ENCODE measurements at places on chromosomes 16 and 17. TPM values are rescaled to one million over a fixed set of nuclear protein-coding genes. Genes with fewer than 3 reads are reported as not detected.
A peak's percentile ranks its signal among the peaks of the same experiment; 100 is the strongest.

Gene CTF1
- 2.6 TPM for total RNA-seq

DNA sequence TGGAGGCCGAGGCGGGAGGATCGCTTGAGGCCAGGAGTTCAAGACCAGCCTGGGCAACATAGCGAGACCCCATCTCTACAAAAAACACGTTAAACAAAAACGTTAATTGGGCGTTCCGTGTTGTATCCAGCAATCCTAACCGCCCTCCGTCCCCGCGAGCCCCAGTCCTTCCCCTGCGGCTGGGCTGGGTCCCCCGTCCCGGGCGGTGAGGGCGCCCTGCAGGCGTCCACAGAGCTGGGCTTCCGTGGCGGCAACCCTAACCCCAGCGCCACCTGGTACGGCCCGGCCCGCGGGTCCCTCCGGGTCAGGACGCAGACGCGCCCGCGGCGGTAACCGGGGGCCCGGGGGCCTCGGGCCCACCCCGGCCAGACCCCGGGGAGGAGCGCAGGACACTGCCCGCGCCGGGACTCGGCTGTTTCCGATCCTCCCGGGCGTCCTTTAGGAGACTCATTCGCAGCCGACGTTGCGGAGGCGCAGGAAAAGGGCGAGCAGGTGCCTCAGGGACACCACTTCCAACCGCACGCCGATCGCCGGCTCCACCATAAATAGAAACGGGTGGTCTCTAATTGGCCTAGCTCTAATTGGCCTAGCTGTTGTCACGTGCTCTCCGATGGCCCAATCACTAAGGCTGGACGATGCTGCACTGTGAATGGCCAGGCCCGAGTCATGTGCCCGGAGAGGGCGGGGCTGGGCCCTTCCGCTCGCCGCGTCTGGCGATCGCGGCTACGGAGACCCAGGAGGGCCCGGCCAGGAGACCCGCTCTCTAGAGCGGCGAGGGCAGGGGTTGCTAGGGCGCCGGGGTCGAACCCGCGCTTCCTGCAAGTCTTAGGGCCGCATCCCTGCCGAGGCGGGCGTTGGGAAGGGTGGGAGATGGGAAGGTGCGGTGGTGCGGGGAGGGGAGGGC, 19.0 kb upstream of the CSNK1D start:
- no peaks in the 10 kb centered on the region for H3K27me3 ChIP-seq
- H3K36me3 ChIP-seq: no peaks in the 10 kb centered on the region
- peak overlapping the region; percentile 83 for H3K4me3 ChIP-seq
- H3K27ac ChIP-seq: peak overlapping the region; percentile 97

Gene SYCE1L
- not detected for total RNA-seq

DNA sequence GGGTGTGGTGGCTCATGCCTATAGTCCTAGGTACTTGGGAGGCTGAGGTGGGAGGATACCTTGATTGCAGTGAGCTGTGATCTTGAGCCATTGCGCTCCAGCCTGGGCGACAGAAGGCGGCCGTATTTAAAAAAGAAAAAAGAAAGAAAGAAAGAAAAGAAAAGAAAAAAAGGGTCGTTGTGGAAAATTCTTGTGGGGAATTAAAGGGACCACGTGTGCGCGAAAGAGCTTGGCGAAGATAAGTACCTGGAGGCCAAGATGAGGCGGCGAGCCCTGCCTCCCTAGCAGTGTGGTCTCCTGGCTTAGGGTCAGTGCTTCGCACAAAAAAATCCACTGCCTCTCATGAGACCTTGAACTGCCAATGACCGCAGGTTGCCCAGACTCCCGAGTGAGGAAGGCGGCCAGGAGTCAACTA, 728 bp upstream of the NMT1 start:
- no peaks in the 10 kb centered on the region for H3K36me3 ChIP-seq
- DNase-seq: no peak
- peak overlapping the region; percentile 49 for H3K27ac ChIP-seq

Gene CACNG5
- total RNA-seq: not detected

GRCh38 chr17:53470626-53471025, 352.1 kb upstream of the KIF2B start:
- no peaks in the 10 kb centered on the region for H3K4me1 ChIP-seq
- H3K36me3 ChIP-seq: no peaks in the 10 kb centered on the region
- no peak for DNase-seq
- H3K27me3 ChIP-seq: no peaks in the 10 kb centered on the region
- no peak overlapping the region for H3K27ac ChIP-seq

GRCh38 chr17:7042501-7043181, 1.3 kb downstream of the SLC16A11 start:
- no peaks in the 10 kb centered on the region for H3K36me3 ChIP-seq
- peaks cover 68% of the 10 kb centered on the region for H3K4me1 ChIP-seq
- peak overlapping the region; percentile 87 for H3K27ac ChIP-seq
- DNase-seq: peak; percentile 36
- H3K27me3 ChIP-seq: no peaks in the 10 kb centered on the region

DNA sequence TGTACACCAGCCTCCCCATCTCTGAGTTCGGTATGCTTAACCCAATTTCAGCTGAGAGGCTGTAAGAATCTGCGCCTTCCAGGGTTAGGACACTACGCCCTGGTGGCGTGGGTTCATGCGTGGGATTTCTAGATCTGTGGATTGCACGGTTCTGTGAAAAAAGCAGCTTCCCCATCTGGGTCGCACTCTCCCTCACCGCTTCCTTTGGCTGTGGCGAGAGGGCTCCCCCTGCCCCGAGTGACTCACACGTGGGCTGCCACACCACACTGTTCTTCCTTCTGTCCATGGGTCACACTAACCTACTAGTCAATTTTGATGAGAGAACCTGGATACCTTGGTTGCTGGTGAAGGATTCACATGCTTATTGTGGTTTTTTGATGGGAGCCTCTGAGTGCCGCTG, 256.0 kb upstream of the MAF start:
- H3K36me3 ChIP-seq: no peaks in the 10 kb centered on the region
- no peaks in the 10 kb centered on the region for H3K27me3 ChIP-seq
- H3K27ac ChIP-seq: no peak overlapping the region
- H3K4me3 ChIP-seq: no peak overlapping the region
- peaks cover 5% of the 10 kb centered on the region for H3K4me1 ChIP-seq

GRCh38 chr17:71472809-71473789, 647.7 kb upstream of the SOX9 start:
- DNase-seq: peak; percentile 2
- H3K4me1 ChIP-seq: no peaks in the 10 kb centered on the region
- H3K27me3 ChIP-seq: no peaks in the 10 kb centered on the region
- H3K36me3 ChIP-seq: no peaks in the 10 kb centered on the region

GRCh38 chr17:41689497-41690299, 1.0 kb downstream of the EIF1 start:
- H3K27me3 ChIP-seq: no peaks in the 10 kb centered on the region
- H3K36me3 ChIP-seq: peaks cover 53% of the 10 kb centered on the region
- no peak for DNase-seq
- H3K27ac ChIP-seq: peak overlapping the region; percentile 100
- H3K4me3 ChIP-seq: peak overlapping the region; percentile 100
- H3K4me1 ChIP-seq: peaks cover 29% of the 10 kb centered on the region

Gene SLC2A4
- 3.0 TPM for total RNA-seq

GRCh38 chr17:39653662-39654331, 11.4 kb upstream of the TCAP start:
- no peak overlapping the region for H3K27ac ChIP-seq
- no peaks in the 10 kb centered on the region for H3K27me3 ChIP-seq
- no peaks in the 10 kb centered on the region for H3K36me3 ChIP-seq
- peak; percentile 54 for DNase-seq

DNA sequence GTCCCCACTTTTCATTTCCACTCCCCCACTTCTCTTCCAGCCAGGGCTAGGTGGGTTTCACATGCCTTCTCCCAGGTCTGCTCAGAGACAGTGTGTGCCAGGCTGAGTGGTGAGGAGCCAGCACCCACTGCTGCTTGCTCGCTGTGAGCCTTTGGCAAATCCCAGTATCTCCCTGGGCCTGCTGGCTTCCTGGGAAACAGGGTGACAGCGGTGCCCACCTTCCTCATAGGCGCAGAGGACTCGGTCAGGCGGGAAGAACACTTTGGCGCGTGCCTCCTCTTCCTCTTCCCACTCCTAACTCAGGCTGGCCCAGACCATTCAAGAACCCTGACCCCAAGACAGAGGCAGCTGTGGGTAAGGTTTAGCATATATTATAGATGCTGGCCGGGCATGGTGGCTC, 456 bp upstream of the PRSS53 start:
- H3K27ac ChIP-seq: no peak overlapping the region
- H3K36me3 ChIP-seq: peaks cover 4% of the 10 kb centered on the region
- no peak overlapping the region for H3K4me3 ChIP-seq
- DNase-seq: no peak
- peaks cover 9% of the 10 kb centered on the region for H3K4me1 ChIP-seq

DNA sequence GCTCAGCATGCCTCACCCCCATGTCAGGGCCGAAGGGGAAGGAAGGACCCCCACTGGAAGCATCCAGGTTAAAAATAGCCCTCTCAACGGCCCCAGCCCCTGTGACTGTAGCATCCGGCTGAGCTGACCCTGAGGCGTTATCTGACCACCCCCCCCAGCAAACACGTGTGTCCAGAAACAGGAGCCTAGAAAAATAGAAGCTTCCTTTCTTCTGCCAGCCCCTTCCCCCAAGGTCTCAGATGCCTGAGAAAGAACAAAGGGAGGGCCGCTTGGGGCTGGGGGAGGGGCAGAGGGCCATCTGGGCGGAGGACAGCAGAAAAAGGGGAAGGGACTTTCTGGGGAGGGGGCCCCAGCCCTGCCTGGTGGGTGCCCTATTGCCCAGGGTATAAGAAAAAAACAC, 55.8 kb downstream of the ACTG1 start:
- no peaks in the 10 kb centered on the region for H3K4me1 ChIP-seq
- no peak for DNase-seq
- no peak overlapping the region for H3K27ac ChIP-seq
- H3K4me3 ChIP-seq: no peak overlapping the region
- H3K36me3 ChIP-seq: peaks cover 9% of the 10 kb centered on the region

DNA sequence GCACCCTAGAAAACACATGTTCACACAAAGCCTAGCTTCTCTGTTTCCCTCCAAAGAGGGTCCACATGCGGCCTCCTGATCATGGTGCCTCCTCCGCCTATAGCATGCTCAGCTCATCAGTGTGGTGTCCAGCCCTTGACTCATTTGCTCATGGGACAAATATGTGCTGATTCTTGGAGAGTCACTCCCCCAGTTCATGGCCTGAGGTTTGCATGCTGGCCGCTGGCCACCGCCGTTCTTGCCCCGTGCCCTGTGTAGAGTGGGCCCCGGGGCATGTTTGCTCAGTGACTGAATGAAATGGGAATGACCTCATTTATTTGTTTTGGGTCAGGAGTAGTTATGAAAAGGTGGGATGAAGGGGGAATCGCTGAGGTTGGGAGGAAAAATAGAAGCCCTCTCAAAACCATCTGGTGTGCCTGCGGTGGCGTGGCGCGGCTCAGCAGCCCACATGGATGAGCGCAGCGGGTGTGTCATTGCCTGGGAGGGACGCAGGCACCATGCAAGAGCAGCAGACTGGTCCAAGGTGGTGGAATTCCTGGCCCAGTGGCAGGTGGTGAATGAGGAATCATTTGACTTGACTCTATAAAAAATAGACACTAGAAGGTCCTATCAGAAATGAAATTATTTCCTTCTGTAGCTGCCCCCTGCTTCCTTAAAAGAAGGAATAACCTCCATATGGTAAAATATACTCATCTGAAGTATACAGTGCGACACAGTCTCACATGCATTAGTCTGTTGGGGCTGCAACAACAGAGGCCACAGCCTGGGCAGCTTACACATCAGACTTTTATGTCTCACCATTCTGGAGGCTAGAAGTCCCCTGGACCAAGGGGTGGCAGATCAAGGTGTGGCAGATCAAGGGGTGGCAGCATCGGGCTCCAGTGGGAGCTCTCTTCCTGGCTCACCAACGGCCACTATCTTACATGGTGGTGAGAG, 31.7 kb downstream of the CRISPLD2 start:
- DNase-seq: peak; percentile 79
- peak overlapping the region; percentile 35 for H3K27ac ChIP-seq
- H3K36me3 ChIP-seq: no peaks in the 10 kb centered on the region
- H3K4me3 ChIP-seq: no peak overlapping the region
- H3K4me1 ChIP-seq: peaks cover 34% of the 10 kb centered on the region

GRCh38 chr17:59406808-59407381, 75.4 kb downstream of the YPEL2 start:
- no peak overlapping the region for H3K4me3 ChIP-seq
- H3K4me1 ChIP-seq: peaks cover 30% of the 10 kb centered on the region
- peak; percentile 75 for DNase-seq

Gene ZNF48
- 12.2 TPM for total RNA-seq

DNA sequence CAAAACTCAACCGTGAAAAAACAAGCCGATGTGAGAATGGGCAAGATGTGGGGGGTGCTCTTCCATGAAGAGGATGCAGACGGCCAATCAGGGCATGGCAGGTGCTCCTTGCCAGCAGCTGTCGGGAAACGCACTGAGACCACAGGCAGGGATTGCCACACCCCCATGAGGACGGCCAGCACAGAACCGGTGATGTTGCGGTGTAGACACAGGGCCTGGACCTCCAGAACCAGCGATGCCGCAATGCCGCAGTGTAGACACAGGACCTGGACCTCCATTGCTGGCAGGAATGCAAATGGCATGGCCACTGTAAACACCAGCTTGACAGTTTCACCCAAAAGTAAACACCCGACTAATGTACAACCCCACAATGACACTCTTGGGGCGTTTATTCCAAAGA, 164.9 kb downstream of the BANP start:
- H3K27ac ChIP-seq: no peak overlapping the region
- no peaks in the 10 kb centered on the region for H3K36me3 ChIP-seq
- no peak overlapping the region for H3K4me3 ChIP-seq
- no peaks in the 10 kb centered on the region for H3K4me1 ChIP-seq
- no peak for DNase-seq
- no peaks in the 10 kb centered on the region for H3K27me3 ChIP-seq

Gene HNF1B
- not detected for total RNA-seq

Gene KRTAP4-5
- total RNA-seq: not detected

DNA sequence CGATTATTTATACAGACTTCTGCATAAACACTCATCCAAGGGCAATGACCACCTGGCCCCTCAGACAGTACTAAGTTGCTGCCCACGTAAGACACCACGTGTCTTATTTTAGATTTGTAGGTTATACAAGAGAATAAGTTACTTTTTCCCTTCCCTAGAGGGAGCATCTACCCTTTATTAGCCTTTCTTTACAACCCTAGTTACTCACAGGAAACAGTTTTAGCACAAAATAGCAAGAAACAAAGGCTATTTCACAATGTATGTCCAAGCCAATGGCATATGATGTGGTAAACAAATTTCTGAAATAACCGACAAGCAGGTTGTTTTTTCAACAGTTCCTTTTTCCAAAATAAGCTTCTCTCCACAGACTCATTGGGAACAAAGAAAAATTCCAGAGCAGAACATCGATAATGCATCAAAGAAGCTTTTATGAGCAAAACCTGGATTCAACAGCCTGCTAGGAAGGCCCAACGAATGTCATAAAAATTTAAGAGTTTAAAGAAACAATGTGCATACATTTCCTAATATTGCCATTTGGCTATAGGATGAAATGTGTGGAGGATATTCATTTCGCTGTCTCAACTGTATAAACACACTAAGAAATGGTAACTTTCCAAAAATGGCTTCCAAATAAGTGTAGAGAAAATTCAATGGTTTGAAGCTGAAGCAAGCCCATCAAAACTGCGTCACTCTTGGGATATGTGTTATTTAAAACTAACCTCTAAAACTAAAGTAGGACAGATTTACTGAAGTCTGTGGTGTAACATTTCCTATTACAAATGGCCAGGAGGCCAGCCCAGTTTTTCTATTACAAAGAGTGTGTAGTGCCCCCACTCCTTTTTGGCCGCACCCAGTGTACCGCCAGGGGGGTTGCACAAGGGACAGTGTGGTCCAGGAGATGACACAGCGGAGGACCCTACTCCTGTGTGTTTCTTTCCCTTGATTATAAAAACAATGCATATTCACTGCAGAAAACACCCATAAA, 50.4 kb upstream of the ERN1 start:
- no peak overlapping the region for H3K4me3 ChIP-seq
- DNase-seq: no peak
- H3K4me1 ChIP-seq: peaks cover 20% of the 10 kb centered on the region

Gene CDK12
- total RNA-seq: 71.6 TPM
